Naive thymus-derived CD8-positive, alpha-beta T cell (primary cell): ENCODE measurements at places on chromosomes 4 and X. TPM values are rescaled to one million over a fixed set of nuclear protein-coding genes. Genes with fewer than 3 reads are reported as not detected.

The FAM47E gene
- 0.60 TPM for total RNA-seq

The P2RY4 gene
- 0.55 TPM for total RNA-seq

The TBC1D19 gene
- 6.3 TPM for total RNA-seq

DNA sequence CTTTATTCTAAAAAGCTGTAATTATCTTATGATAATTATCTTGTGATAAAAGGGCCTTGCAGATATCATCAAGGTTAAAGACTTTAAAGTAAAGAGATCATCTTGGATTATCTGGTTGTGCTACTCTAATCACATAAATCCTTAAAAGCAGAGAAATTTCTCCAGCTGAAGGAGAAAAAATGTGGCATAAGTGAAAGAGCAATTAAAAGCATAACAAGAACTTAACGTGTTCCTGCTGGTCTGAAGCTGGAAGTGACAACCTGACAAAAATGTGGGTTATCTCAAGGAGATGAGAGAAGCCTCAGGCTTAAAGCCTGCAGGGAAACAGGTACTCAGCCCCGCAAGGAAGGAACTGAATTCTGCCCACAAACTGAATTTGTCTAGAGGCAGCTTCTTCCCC lies 449.1 kb upstream of the NDST4 start:
- no peak overlapping the region for H3K27ac ChIP-seq
- no peak overlapping the region for H3K4me3 ChIP-seq
- H3K27me3 ChIP-seq = no peaks in the 10 kb centered on the region
- H3K36me3 ChIP-seq = no peaks in the 10 kb centered on the region
- no peaks in the 10 kb centered on the region for H3K4me1 ChIP-seq
- no peak for DNase-seq

GRCh38 chr4:176376032-176376614 lies 56.4 kb downstream of the SPCS3 start:
- H3K4me3 ChIP-seq = no peak overlapping the region
- no peak for DNase-seq
